Diencephalon (tissue), 1 donor: ENCODE measurements at places on chromosomes 7 and 10. TPM values are rescaled to one million over a fixed set of nuclear protein-coding genes. Genes with fewer than 3 reads are reported as not detected.

Gene INA
- total RNA-seq, result 223 TPM

Gene RET
- total RNA-seq, result 11.3 TPM

Gene SYNPO2L
- not detected for total RNA-seq

Gene IDI2
- not detected for total RNA-seq

Gene CDK5
- total RNA-seq, result 55.4 TPM

Gene SEPTIN7
- total RNA-seq, result 296 TPM

Gene CDK1
- 32.5 TPM for total RNA-seq

Gene KEL
- 2.5 TPM for total RNA-seq

Gene OR13A1
- total RNA-seq, result not detected

Gene ZNF655
- 88.3 TPM for total RNA-seq

Gene BTBD16
- not detected for total RNA-seq

Gene HOXA10
- total RNA-seq, result not detected

Gene TMEM270
- not detected for total RNA-seq

Gene GPR15LG
- not detected for total RNA-seq

Gene SKIDA1
- total RNA-seq, result 6.9 TPM

Gene ATP6V0E2
- total RNA-seq, result 211 TPM

Gene CHN2
- 43.6 TPM for total RNA-seq

Gene CTAGE8
- total RNA-seq, result not detected

Gene C1QL3
- 18.0 TPM for total RNA-seq

Gene CALML3
- 0.69 TPM for total RNA-seq

Gene HYCC1
- total RNA-seq, result 33.7 TPM

Gene KIAA1549
- total RNA-seq, result 30.4 TPM

Gene C10orf53
- total RNA-seq, result not detected

Gene MUC3A
- total RNA-seq, result 2.1 TPM

Gene PNLIPRP2
- total RNA-seq, result not detected

Gene GDF2
- total RNA-seq, result 0.23 TPM

Gene BHLHA15
- 9.5 TPM for total RNA-seq

Gene NRAP
- 0.23 TPM for total RNA-seq

Gene SLF2
- 54.0 TPM for total RNA-seq

Gene H2BK1
- not detected for total RNA-seq

Gene NEURL1
- total RNA-seq, result 33.4 TPM

Gene BAIAP2L1
- total RNA-seq, result 1.6 TPM

Gene PRSS37
- not detected for total RNA-seq

Gene EVX1
- not detected for total RNA-seq

Gene PNLIP
- not detected for total RNA-seq

Gene ADAM8
- total RNA-seq, result 1.4 TPM

Gene TMEM176B
- total RNA-seq, result 5.8 TPM

Gene ADARB2
- 9.0 TPM for total RNA-seq

Gene ENKUR
- total RNA-seq, result 16.6 TPM

Gene MRPS33
- 34.4 TPM for total RNA-seq

Gene ASNS
- total RNA-seq, result 49.8 TPM

Gene PON3
- total RNA-seq, result 0.92 TPM

Gene IL15RA
- total RNA-seq, result not detected

Gene THNSL1
- 19.4 TPM for total RNA-seq

Gene EPO
- total RNA-seq, result not detected
